ENCODE measurements at places on chromosomes 5 and 9.

DNA sequence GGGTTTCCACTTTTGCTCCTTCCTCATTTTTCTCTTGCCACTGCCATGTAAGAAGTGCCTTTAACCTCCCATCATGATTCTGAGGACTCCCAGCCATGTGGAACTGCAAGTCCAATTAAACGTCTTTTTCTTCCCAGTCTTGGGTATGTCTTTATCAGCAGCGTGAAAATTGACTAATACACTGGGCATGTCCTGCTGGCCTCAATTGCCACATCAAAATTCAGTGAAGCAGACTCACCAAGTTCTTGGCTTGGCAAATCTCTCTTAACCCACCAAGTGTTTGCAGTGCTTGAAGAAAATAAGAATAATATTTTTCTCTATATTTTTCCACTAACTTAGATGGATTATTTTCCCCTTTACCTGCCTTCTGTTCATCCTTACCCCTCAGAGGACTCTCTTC lies 212.0 kb downstream of the BRINP1 start:
- no peak for DNase-seq

GRCh38 chr5:66671305-66671704 lies 75.1 kb downstream of the MAST4 start:
- no peak for DNase-seq

DNA sequence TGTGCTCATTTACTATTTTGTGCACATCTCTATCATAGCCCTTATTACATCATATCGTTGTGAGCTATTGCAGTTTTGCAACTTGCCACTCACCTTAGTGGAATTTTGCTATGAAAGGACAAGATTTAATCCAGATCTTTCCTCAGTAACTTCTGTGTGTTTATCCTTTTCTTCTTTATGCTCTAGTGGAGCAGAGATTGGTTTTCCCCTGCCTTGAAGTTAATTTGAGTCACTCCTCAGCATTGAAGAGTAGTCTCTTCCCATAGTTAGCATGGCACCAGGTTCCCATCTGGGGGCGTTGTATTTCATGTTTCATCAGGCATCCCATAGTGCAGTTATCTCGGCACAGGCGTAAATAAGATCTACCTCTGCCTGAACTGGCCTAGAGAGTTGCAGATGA lies 510.4 kb downstream of the PSAT1 start:
- DNase-seq, result no peak

GRCh38 chr9:34547960-34548611 lies 25.3 kb upstream of the ENHO start:
- DNase-seq, result no peak

GRCh38 chr5:38135486-38136039 lies 122.8 kb upstream of the EGFLAM start:
- no peak for DNase-seq

DNA sequence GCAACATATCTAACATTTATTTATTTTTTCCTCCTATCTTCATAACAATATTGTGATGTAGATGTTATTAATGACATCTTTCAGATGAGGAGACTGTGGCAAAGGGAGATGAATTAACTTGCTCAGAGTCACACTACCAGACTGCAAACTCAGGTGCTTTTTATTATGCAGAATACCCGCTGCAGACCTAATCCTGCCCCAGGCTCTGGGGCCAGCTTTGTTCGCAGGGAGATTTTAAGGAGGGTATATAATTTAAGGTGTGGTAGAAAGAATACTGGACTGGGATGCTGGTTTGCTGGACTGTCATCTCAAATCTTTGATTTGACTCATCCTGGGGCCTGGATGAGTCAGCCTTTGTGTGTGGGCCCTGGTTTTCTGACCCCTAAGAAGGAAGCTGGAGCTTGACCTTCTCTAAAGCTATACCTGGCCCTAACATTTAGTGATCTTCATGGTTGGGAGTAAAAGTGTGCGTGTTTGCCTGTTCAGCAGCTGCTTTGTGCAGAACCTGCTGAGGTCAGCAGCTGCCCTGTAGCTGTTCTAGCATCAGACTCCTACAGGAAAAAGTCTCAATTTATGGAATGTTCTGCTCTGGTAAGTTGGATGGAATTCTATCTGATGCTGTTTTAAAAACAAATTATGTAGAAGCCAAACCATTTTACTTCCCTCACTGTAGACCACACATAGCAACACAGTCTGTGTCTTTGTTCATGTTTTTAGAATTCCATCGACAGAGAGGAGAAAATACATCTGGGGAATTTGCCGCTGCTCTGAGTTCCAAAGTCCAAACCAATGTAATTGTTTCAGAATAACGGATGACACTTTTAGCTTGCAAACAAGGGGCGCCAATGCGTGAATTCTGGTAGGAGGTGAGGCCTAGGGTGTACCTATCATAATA lies 4.5 kb downstream of the SLC36A1 start:
- no peak for DNase-seq

- DNase-seq, result no peak
These were observed 48.5 kb upstream of the NEK6 start for GRCh38 chr9:124209279-124209678.

DNA sequence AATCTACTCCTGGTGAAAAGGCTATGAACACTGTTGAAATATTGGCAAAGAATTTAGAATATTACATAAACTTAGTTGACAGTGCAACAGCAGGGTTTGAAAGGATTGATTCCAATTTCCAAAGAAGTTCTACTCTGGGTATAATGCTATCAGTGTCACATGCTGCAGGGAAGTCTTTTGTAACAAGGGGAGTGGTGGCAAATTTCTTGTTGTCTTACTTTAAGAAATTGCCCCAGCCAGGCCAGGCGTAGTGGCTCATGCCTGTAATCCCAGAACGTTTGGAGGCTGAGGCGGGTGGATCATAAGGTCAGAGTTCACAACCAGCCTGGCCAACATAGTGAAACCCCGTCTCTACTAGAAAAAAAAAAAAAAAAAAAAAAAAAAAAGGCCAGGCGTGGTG lies 86.3 kb upstream of the OTULINL start:
- DNase-seq, result no peak

DNA sequence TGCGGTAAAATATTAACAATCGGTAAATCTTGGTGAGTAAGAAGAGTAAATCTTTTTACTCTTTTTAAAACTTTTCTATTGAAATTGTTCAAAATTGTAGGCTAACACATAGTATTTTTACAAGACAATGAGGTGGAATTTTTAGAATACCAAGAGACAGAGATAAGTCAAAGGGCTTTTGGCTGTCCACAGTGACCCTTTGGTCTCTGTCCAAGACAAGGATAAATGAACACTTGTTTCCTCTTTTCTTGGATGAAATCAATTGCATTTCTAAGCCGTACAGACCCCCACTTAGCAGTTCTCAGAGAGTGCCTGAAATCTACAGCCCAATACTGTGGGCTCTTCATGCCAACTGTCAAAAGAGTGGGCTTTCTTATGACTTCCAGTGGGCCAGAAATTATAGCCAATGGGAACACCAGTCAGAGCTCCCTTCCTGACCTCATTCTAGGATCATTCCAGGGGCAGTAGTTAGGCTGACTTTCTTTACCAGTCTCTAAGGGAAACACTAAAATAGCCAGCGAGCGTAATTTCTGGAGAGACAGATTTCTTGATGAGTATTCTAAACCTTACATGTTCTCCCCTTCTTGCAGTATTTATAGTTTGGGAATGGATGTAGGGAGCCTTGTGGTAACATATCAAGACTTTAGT lies 74.1 kb downstream of the GALNT10 start:
- no peak for DNase-seq

GRCh38 chr5:52961274-52961681 lies 27.9 kb upstream of the ITGA2 start:
- no peak for DNase-seq

DNA sequence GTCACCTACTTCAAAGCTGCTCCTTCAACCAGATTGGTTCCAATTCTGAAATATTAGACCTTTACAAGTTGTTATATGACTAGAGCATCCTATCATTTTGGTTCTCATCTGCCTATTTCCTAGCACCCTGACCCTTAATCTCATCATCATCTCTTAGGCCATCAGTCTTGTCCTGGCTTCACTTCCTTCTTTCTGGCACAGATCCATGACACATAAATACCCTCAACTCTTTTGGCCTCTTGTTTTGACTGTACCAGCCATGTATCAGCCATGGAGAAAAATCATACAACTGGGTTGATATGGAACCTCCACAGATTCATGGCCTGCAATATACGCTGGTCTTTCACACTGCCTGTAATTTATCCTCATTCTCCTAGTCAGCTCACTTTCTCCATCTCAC lies 123.1 kb upstream of the FBXL17 start:
- no peak for DNase-seq

GRCh38 chr9:136688274-136689107 lies 1.2 kb upstream of the AGPAT2 start:
- DNase-seq, result no peak

DNA sequence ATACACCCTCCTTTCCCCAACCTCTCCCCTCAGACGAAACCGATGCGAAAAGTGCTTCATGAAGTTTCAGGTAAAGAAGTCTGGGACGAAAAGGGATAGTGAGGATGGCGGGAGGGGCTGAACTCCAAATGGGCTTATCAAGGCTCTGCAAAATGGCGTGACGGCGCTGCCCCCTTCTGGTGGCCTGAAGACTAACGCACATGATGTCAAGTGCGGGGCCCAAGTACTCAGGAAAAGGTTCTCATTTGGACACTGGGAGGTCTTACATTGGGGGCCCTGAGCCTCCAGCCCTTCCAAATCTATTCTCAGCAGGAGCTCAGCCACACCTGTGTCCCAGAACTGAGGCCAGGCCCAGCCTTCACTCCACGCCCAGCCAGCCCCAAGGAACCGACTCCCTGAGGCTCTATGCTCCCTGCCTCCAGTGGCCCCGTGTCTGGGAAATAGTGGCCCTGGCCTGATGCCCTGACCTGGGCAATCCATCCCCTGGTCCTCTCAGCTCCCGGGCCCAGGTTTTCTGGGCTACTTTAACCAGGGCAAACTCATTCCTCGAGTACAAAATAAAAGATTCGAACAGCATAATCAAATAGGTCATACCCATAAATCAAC lies 119.9 kb downstream of the KCNIP1 start:
- no peak for DNase-seq

DNA sequence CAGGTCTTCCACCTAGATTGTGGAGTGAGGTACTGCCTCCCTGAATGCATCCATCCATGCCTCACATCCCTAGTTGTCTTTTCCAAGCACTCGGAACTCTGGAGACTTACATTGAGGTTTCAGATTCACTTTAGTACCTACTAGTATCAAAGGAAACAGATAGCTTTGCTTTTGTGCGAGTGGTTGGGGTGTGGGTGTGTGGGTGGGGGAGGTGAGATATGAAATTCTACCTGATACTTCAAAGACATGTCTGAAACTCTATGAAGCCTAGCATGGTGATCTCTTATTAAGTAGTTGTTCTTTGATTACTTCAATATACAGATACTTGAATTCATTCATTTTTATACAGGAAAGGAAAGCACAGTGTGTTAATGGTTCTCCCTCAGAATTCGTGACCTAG lies 64.4 kb downstream of the MCCC2 start:
- no peak for DNase-seq

- no peak for DNase-seq
These were observed 7.0 kb downstream of the HEMGN start for GRCh38 chr9:97930972-97931371.

All from activated gamma-delta T cell treated with Interleukin-2 at 50 U/mL for 16 hours (primary cell).